NCI-H1105 treated with DMSO at 0.1 percent for 48 hours (cell line): ENCODE measurements at places on chromosomes 11 and 22.

DNA sequence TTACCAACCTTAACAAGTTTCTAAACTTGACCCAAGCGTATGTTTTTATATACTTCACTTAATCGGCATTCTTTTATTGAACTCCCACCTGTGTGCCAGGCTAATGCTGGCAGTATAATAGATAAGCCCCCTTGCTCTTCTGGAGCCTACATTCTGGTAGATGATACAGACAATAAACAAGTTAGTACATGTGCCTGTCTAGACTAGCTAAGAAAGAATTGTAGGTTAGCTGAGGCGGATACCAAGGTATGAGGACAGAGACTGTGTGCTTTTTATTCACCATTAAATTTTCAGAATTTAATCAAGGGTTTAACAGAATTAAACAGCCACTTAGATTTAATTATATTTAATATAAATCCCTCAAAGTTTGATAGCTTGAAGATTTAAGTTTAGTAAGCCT is 45.7 kb downstream of the TTC17 start:
- DNase-seq: no peak

GRCh38 chr11:125871391-125872137 is 15.9 kb upstream of the HYLS1 start:
- peak; percentile 31 for DNase-seq

DNA sequence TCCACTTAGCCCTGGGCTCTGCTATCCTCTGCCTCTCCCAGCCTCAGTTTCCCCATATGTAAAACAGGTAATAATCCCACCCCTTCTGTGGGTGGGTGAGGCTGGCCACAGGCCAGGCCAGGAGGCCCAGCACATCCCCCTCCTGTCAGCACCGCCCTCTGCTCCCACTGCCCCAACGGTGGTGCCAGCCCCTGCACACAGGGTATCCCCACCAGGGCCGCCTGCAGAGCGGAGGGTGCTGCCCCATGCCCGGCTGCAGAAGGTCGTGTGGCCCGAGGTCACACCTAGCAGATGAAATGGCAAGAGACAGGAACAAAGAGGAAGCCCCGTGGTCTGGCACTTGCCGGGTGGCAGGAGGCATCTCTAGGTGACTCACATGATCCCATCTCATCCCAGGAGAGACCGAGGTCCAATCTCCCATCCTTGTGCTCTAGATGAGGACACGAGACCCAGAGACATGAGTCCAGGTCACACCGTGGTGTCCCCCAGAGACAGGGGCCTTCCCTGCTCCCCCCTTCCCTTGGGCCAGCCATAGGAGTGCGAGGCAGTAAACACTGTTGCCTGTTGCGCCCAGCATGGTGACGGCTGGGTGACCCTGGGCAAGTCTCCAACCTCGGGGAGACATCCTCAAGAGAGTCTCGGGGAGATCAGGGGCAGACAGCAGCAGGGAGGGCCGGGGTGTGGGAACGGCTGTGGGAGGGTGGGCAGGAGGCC is 27.2 kb upstream of the PPARA start:
- no peak for DNase-seq

DNA sequence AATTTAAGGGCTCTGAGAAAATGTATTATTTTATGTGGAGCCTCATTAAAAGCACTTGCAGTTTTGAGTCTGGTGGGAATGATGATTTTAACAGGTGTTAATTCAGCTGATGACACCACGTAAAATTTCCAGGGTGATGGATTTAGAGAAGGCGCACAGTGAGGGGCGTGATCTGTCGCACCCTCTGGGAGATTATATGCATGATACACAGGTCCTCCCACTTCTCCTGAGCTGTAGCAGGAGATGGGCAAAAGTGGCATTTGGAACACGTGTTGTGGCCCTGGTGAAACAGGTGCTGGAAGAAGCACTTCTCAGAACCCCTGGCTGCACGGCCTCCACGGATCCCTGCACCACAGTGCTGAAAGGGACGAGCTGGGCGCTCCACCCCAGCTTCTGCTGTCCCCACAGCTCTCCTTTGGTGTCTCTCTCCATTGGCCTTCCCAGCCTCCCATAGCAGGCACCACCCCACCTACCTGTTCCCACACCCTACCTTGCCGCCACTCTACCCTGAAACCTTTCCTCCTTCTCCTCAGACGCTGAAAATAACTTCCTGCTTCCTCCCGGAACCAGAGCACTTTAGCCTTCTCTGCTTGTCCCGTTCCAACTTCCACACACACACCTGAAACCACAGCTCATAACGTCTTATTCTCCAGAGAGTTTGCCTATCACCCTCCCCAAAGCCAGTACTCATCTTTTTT is 6.9 kb upstream of the SORL1 start:
- DNase-seq: no peak

- peak; percentile 79 for DNase-seq
Measured at GRCh38 chr11:77506857-77507256, 33.0 kb upstream of the PAK1 start.

GRCh38 chr11:96341211-96342013 is 1.6 kb downstream of the MAML2 start:
- DNase-seq: no peak

- no peak for DNase-seq
Measured at GRCh38 chr11:92057849-92058442, 166.7 kb upstream of the FAT3 start.

DNA sequence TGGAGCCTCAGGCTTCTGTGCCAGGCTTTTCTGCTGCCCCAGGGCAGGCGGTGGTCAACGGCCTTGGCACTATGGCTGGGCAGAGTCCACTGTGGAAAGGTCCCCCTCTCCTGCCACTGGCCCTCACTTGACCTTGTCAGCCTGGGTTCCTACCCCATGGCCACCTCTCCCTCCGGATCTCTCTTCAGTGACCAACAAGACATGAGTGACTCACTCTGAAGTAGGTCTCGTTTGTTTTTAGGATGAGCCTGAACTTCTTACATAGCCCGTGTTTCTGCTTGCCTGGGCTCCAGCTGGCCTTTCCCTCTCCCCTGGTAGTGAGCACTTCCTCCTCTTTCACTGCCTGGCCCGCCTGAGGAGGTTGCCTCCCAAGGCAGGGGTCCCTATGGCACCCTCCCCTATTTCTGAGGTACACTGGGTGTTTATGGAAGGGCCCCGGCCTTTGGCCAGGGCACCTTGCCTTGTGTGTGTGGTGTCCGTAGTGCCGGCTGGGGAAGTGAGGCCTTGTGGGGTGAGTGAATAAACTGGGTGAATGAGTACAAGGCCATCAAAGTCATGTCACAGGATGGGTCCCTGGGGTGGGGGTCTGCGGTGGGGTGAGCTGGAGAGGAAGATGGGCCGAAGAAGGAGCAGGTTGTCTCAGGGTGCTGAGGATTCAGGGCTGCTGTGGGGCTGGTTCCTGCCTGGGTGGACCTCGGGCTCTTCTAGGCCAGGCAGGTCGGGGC is 5.0 kb downstream of the SHANK3 start:
- no peak for DNase-seq

DNA sequence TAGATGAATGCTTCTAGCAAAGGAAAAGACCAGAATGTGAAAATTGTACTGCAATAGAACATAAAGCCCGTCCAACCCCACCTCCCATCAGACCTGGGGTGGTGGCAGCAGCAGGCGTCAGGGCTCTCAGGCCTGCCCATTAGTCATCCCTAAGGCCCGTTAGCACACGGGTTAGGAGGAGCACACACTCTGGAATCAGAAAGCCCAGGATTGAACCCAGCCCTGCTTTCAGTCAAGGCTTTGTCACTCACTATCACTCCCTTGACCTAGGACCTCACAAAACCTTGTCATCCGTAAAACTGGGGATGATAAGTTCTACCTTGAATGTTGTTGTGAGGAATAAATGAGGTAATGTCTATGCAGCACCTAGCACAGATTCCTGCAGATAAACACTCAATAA is 26.9 kb downstream of the MICAL3 start:
- DNase-seq: no peak

GRCh38 chr11:64347193-64347867 is 7.3 kb downstream of the CCDC88B start:
- DNase-seq: no peak

GRCh38 chr22:18001040-18001893 is 23.1 kb downstream of the MICAL3 start:
- DNase-seq: peak; percentile 97

DNA sequence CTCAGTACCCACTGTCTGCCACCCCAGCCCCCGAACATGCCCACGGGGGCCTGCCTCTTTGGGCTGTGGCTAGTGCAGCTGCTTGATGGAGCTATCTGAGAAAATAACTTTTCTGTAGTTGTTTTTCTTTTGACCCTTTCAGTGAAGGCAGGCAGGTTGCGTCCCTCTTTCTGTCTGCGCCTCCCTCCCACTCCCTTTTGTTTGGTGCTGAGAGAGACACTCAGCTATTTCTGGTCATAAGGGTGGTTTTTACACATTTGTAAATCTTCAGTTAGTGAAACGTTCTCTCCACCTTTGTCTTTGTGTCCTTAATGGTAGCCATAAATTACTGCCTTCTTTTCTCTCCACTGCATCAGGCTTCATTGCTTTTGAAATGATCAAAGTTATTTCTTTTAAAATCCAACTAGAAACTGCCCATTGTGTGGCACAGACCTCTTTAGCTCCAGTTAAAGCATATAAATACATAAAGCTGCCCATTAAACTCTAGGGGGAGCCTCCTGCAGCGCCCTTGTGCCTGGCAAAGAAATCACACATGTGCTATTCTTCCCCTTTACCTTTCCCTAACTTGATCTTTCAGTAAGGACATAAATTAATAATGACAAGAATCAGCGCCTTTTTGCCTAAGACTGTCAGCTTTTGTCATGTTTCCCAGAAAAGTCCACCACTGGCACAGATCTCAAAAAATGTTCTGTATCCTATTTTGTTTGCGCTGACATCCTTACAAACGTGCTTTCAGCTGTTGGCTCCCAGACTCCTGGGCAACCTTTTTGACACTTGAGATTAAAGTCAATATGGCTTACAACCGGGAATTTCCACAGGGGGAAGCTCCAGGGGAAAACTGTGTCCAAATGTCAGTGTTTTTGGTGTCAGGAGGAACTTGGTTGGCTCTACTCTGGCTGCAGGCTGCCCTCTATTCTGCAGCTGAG is 1.7 kb upstream of the SCUBE2 start:
- no peak for DNase-seq
